IMR-90 (cell line): ENCODE measurements at places on chromosomes 1 and 21. TPM values are rescaled to one million over a fixed set of nuclear protein-coding genes. Genes with fewer than 3 reads are reported as not detected.

DNA sequence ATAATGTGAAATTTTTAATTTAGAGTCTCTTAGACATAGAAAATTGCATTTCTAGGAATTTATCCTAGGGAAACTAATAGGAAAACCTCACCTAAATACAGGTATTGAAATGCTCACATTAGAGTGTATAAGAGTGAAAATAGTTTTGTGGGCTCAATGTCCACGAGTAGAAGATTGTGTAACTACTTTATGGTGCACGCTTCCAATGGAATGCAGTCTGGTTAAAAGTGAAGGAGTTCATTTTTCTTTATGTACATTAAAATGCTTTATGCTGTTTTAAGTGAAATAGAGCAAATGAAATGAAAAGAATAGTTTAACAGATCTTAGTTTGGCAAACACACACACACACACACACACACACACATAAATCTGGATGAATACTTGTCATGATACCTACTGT, 278.2 kb downstream of the USP25 start:
- no peak overlapping the region for H3K4me3 ChIP-seq
- H3K4me1 ChIP-seq: no peaks in the 10 kb centered on the region
- H3K36me3 ChIP-seq: no peaks in the 10 kb centered on the region

DNA sequence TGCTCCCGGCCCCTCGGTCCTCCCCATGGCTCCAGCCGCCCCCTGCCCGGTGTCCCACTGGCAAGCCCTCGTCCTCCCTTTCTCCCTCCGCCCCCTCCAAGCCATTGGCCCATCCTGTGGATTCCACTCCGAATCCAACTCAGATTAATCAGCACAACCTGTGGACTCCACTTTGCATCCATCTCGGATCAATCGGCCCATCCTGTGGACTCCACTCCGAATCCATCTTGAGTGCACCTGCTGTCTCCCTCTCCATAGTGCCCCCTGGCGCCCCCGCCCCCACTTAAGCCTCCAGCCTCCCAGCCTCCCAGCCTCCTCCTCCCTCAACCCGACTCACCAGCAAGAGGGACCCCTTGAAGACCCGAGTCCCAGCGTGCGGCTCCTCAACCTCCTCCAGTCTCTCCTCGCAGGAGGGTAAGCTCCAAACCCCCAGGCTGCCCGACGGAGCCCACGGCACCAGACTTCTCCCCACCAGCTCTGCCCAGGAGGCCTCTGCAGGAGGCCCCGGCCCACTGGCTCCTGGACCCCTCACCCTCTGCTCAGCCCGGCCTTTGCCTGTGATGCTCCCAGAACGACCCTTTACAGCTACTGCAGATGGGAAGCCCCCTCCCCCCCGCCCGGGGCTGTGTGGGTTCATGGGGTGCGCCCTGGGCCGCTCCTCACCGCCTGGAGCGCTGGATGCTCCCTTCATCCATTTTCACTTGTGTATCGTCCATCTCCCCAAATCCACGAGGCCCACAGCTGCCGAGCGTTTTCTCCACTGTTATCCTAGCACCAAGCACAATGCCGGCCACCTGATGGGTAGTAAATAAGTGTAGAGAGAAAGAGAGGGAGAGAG, 40.6 kb upstream of the TSPEAR start:
- H3K27ac ChIP-seq: no peak overlapping the region
- no peak for DNase-seq
- H3K4me1 ChIP-seq: no peaks in the 10 kb centered on the region
- no peaks in the 10 kb centered on the region for H3K36me3 ChIP-seq

DNA sequence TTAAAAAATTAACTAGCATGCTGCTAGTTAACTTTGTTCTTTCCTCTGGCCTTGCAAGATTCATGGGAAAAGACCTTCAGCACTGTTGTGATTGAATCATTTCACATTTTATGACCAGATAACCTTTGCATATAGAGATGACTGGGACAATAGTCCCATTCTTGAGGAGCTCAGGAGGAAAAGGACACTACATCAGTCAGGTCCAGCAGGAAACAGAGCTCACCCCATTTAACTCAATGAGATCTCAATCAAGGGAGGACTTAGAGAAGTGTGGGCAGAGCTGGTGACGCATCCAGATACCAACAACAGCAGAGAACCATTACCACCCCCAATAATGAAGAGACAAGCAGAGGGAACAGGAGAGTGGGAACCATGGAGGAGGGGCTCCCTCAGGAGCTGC, 109.4 kb upstream of the GUCA2B start:
- no peaks in the 10 kb centered on the region for H3K36me3 ChIP-seq
- no peak overlapping the region for H3K4me3 ChIP-seq
- H3K27me3 ChIP-seq: peaks cover 12% of the 10 kb centered on the region
- H3K27ac ChIP-seq: no peak overlapping the region

DNA sequence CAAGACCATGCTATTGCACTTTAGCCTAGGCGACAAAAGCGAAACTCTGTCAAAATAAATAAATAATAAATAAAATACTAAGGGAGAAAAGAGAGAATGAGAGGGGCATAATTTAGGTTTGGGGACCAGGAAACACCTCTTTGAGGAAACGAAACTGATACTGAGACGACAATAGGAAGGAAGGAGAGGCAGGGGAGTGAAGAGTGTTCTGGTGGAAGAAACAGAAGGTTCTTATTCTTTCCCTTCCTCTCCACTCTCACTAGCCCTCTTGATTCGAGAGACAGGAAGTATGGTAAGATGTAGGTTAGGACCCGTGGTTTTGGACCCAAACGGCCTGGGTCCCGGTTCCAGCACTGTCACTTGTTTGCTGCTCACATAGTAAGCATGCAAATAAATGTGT, 1.6 kb upstream of the NKAIN1 start:
- no peaks in the 10 kb centered on the region for H3K36me3 ChIP-seq
- no peak overlapping the region for H3K27ac ChIP-seq
- no peak for DNase-seq
- H3K27me3 ChIP-seq: peaks cover 50% of the 10 kb centered on the region
- H3K4me1 ChIP-seq: no peaks in the 10 kb centered on the region

DNA sequence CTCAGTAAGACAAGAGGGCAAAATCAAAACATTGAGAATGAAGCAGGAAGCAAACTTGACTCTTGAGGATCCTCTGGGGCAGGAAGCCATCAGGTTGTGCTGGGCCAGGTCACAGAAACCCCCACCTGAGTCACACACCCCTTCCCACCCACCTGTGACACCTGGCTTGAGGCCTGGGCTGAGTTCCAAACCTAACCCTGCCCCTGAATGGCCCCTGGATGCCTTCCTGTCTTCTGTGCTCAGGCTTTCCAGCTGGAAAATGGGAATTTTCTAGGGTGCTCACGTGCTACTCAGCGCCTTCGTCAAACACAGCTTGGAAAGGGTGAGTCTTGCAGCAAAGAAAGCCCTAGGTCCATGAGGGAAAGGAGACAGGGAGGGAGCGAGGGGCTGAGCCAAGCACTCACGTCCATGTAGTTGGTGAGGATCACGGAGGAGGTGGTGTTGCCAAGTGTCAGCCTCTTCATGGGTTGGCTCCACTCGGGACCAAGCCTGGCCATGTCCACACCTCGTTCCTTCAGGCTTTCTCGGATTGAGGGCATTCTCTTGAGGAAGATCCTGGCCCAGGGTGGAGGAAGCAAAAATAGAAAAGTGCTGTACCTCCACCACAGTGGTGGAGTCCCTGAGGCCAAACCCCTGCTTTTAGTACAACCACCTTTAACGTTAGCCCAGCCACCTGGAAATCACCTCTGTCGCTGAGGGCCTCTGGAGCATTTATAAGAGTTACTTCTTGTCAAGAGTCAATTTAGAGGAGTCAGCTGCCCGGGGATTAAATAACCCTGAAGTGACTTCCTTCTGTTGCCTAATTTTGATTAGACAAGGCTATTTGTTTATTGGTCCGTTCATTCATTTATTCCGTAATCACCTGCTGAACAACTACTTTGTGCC, 4.3 kb downstream of the REN start:
- H3K36me3 ChIP-seq: no peaks in the 10 kb centered on the region
- no peak for DNase-seq
- H3K4me3 ChIP-seq: no peak overlapping the region
- H3K27ac ChIP-seq: no peak overlapping the region

- H3K27me3 ChIP-seq: no peaks in the 10 kb centered on the region
- DNase-seq: no peak
- peak overlapping the region; percentile 6; the same call in 1 of the 2 replicates for H3K27ac ChIP-seq
Measured at GRCh38 chr1:112703706-112704105, 3.2 kb downstream of the RHOC start.

DNA sequence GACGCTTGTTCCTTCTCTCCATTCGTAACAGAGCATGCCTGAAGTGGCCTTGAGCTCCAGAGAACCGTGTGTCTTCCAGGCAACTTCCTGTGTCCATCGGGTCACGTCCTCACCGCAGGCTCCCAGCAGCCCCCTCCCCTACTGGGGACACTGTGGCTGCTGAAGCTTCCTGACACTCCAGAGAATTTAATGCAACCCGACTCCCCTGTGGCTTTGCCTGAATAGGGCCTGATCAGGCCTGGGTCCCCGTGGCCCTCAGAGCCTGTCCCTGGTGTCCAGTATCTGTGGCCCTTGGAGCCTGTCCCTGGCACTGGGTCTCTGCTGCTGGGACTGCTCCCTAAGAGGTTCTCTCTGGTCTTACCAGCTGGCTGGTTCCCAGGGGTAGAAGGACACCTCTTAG, 219.7 kb upstream of the VAMP3 start:
- peaks cover 6% of the 10 kb centered on the region for H3K4me1 ChIP-seq
- no peaks in the 10 kb centered on the region for H3K36me3 ChIP-seq
- no peak overlapping the region for H3K27ac ChIP-seq
- peaks cover 2% of the 10 kb centered on the region; the same call in 1 of the 2 replicates for H3K27me3 ChIP-seq
- no peak overlapping the region for H3K4me3 ChIP-seq
- DNase-seq: no peak

- H3K36me3 ChIP-seq: no peaks in the 10 kb centered on the region
- peak; percentile 78 for DNase-seq
- no peaks in the 10 kb centered on the region for H3K27me3 ChIP-seq
- no peak overlapping the region for H3K27ac ChIP-seq
- no peak overlapping the region for H3K4me3 ChIP-seq
- no peaks in the 10 kb centered on the region for H3K4me1 ChIP-seq
Measured at GRCh38 chr1:92118826-92119225, 38.7 kb downstream of the BTBD8 start.

DNA sequence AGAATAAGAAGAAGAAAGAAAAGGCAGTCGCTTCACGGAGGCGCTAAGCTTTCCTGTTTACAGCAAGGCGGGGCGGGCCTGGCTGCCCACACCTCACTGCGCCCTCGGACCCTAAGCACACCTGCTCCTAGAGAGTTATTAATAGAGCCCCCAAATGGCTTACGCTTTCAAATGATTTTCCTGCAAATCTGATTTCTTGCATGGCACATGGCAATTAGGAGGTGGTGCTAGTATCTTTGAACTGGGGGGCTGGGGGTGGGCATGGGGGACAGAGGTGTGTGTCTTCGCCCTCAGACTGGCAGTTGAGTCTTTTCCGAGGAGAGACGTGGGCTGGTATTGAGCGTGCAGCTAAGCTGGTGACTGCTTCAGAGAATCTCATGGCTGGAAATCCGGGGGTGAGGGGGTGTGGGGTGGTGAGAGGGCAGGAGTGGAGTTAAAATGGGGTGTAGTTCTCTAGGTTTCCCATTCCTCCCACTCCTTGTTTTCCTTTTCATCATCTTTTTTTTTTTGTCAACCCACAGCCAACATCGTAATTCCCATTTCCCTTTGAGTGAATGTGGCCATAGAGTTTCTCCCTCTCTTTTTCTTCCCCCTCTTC, 1.3 kb downstream of the S1PR1 start:
- H3K36me3 ChIP-seq: peaks cover 16% of the 10 kb centered on the region
- H3K27ac ChIP-seq: peak overlapping the region; percentile 61; the same call in 1 of the 2 replicates
- no peaks in the 10 kb centered on the region for H3K4me1 ChIP-seq

DNA sequence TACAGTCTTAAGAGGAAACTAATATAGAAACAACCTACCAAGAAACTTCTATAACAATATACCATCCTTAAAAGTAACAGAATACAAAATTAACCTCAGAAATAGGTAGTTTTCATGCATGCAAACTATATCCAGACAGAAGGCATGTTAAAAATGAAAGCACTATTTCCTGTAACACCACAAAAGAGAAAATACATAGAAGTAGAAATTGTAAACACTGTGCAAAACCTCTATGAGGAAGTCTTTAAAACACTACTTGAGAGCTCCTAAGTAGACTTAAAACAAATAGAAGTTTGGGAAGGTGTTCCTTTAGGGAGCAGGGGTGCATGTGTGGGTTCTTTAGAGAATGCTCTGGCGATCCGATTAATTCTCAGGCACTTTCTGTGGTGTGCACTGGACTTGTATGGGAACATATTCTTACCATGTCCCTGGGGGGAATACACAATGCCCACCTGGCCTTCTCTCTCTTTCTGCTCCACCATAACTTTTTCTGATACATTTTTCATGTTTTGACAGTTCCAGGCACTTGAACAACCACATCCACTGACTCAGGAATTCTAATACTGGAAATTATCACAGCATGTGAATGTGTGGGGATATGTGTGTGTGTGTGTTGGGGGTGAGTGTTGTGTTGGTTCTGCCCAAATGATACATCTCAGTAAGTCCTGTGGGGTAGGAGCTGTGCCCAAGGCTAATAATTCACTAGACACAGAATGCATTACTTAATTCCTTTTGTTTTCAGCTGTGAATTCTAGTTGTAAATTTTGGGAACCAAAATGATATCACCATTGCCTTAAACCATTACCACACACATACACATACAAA, 866.3 kb upstream of the B3GALT2 start:
- H3K27me3 ChIP-seq: no peaks in the 10 kb centered on the region
- H3K4me3 ChIP-seq: no peak overlapping the region
- H3K36me3 ChIP-seq: no peaks in the 10 kb centered on the region

DNA sequence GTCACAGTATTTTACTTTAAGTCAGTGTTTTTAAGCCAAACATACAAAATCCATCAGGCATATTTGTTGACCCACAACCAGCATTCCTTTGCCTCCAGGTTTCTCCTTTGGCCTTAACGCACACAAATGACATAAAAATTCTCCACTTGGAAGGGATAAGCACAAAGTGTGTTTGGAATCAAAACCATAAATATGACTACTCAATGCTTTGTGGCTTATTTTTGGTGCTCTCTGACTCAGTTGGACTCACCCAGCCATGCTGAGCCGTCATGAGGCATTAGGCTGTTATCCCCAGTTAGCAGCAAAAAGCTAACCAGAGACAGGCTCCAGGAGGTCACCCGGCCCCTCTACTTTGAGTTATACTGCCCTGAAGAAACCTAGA, 948 bp downstream of the PRUNE1 start:
- peak; percentile 86 for DNase-seq
- no peaks in the 10 kb centered on the region for H3K36me3 ChIP-seq
- H3K27me3 ChIP-seq: no peaks in the 10 kb centered on the region
- peak overlapping the region; percentile 79 for H3K4me3 ChIP-seq
- peaks cover 5% of the 10 kb centered on the region; the same call in 1 of the 2 replicates for H3K4me1 ChIP-seq

GRCh38 chr1:10835822-10836421, 39.5 kb upstream of the CASZ1 start:
- H3K36me3 ChIP-seq: no peaks in the 10 kb centered on the region
- no peak overlapping the region for H3K4me3 ChIP-seq
- H3K27me3 ChIP-seq: peaks cover 51% of the 10 kb centered on the region
- peak; percentile 36 for DNase-seq
- H3K27ac ChIP-seq: no peak overlapping the region
- H3K4me1 ChIP-seq: no peaks in the 10 kb centered on the region

Gene AKNAD1
- 0.18 and 0.28 TPM in 2 replicates for total RNA-seq

Gene HTR6
- not detected in 2 replicates for total RNA-seq

Gene MAP1LC3C
- total RNA-seq: under 0.01 TPM in 1 of 2 replicates, not detected in the other

Gene ACTL8
- under 0.01 and 0.28 TPM in 2 replicates for total RNA-seq

Gene MMP23B
- total RNA-seq: 1.1 and 1.4 TPM in 2 replicates

Gene S100A6
- 373 and 555 TPM in 2 replicates for total RNA-seq

Gene PODN
- 0.54 and 0.56 TPM in 2 replicates for total RNA-seq

Gene MAP10
- 1.1 TPM in 2 replicates for total RNA-seq

Gene KRTAP10-3
- not detected in 2 replicates for total RNA-seq
